ENCODE measurements at places on chromosomes 11 and 22.
A peak's percentile ranks its signal among the peaks of the same experiment; 100 is the strongest.

GRCh38 chr11:95586155-95586554 is 203.4 kb downstream of the FAM76B start:
- no peak for DNase-seq

GRCh38 chr11:36744375-36745168 is 146.5 kb upstream of the RAG2 start:
- peak; percentile 49 for DNase-seq

GRCh38 chr11:134199531-134199930 is 24.2 kb downstream of the NCAPD3 start:
- DNase-seq = no peak

GRCh38 chr11:61354208-61354607 is 7.5 kb downstream of the CYB561A3 start:
- no peak for DNase-seq

DNA sequence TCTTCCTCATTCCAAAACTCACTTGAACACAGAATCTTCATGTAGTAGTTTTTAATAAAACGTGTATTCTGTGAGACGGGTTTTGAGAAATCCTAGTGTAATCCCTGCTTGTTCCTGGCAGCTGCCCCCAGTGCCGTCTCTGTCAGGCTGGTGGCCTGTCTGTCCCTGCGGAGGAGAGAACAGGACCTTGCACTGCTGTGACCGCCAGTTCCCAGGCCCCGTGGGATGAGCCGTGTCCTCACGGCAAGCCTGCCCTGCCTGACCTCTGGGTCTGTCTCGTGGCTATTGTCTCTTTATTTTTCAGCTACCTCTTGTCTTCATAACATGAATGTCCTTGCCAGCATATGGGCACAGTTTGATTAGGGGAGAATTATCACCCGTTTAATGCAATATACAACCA is 535.5 kb upstream of the B3GAT1 start:
- no peak for DNase-seq

GRCh38 chr22:44180706-44181032 is at the start of gene PARVG:
TSS of gene PARVG (plus strand) at chr22:44180925. CDS start at chr22:44183330, 2,405 bp downstream.
- DNase-seq = no peak

DNA sequence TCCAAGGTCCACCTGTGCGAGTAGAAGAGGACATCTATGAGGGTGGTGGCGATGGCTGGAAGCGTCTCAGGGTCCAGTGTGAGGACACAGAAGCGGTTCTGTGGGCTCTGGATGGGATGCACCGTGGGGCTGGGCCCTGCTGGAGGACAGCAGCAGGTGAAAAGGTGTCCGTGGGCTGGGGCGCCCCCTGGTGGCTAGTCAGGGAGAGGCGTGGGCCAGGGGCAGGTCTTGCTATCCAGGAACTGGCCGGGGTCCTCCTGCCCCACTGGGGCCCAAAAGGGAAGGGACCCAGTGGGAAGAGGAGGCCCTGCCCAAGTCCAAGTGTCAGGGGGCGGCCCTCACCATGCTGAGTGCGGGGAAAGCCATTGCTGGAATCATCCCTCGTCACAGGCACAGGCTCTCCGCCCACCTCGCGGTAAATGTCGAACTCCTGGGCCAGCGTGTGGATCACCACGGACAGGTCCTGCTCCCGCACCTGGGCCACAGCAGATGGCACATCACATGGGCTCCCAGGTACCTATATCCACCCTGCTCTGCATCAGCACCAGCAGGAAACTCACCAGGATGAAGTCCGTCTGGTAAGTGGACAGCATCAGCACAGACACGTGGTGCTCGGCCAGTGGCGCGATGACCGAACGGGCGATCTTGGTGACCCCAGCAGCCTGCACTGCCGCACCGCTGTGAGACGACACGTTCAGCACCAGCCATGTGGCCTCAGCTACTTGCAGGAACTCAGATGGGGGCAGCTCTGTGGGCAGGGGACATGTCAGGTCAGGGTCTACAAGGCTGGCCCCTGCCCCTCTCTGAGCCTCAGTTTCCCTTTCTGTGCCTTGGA is 2.3 kb downstream of the CASTOR1 start:
- DNase-seq = peak; percentile 77

- peak; percentile 12 for DNase-seq
These were observed 59.2 kb upstream of the ATXN10 start for GRCh38 chr22:45612451-45612901.

GRCh38 chr11:64355078-64355940 is 3.7 kb upstream of the RPS6KA4 start:
- no peak for DNase-seq

GRCh38 chr11:125958872-125959400 is 13.1 kb downstream of the VSIG10L2 start:
- DNase-seq = no peak

DNA sequence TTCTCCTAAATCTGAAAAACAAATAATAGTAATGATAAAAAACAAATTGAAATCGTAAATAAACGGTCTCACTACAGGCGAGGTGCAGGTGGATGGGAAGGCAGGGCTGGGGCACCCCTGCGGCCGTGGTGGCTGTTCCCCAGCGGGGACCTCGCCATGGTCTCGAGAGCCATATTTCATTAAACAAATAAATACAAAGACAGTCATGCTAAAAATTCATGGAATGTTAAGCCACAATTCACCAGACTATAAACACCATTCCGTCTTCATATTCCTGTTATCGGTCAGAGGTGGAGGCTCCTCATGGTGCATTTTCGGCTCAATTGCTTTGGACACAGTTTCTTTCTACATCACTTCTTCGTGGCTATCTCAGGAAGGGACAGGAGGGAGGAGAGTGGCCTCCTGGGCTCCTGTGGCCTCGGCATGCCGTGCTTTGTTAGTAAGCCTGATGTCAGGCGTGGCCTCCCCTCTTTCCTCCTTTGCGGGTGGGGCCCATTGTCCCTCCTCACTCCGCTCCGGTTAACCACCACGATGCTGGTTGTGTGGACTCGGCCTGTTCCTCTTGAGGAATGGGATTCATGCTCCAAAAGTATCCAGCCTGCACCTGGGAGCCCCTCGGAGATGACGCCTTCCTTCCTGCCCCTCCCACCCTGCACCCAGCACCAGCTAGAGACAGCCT is 16.1 kb upstream of the BRSK2 start:
- DNase-seq = no peak

DNA sequence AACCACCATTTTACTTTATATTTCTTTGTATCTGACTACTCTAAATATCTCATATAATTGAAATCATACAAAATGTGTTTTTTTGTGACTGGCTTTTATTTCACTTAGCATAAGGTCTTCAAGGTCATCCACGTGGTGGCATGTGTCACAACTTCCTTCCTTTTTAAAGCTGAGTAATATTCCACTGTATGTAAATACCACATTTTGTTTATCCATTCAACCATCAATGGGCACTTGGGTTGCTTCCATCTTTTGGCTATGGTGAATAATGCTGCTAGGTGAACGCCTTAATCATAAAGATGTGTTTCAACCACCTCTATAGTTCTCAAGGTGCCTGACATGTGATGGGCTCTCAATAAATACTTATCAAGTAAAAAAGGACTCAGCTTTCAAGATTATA is 15.5 kb downstream of the RAB30 start:
- no peak for DNase-seq

- DNase-seq = no peak
These were observed 116.3 kb downstream of the CCDC81 start for GRCh38 chr11:86491027-86491426.

- no peak for DNase-seq
These were observed 215.5 kb downstream of the TTC28 start for GRCh38 chr22:28464127-28464526.

DNA sequence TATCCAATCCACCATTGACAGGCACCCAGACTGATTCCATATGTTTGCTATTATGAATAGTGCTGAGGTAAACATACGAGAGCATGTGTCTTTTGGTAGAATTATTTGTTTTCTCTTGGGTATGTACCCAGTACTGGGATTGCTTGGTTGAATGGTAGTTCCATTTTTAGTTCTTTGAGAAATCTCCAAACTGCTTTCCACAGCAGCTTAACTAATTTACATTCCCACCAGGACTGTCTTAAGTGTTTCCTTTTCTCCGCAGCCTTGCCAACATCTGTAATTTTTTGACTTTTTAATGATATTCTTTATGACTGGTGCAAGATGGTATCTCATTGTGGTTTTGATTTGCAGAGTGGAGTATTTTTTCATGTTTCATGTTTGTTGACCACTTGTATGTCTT is 8.3 kb downstream of the FDX1 start:
- DNase-seq = no peak

DNA sequence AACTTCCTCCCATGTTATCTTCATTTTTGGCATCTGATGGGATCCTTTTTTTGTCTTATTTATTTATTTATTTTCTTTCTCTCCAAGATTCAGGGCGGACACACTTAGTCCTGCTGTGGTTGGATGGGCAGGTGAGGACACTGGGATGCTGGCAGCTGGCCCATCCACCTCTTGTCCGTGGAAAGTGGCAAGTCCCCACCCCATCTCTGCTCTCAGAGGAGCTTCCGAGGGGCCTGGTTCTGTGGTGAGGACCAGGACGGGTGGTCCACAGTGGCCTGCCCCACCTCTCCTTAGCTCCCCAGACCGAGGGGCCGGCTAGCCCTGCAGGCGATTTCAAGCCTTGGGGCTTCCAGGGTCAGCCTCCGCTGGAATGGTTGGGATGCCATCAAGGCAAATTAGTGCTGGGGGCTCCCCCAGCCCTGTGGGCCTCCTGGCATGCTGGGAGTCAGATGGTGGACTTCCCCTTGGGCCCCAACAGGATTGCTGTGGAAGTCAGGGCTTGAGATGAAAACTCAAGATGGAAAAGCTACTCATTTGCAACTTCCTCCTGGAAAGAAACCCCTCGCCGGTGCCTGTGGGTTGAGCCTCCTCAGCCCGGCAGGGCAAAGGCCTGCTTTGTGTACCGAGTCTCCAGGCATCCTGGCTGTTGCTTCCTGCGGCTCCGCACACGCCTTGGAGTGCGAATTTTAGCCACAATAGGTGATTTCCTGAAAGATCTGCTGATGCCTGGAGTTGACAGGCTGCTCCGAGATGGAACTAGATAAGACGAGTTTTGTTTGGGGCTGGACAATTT is 31.2 kb upstream of the LINC01488 start:
- no peak for DNase-seq

GRCh38 chr11:112212710-112213109 is 13.5 kb upstream of the PTS start:
- no peak for DNase-seq

GRCh38 chr11:76166314-76166713 is 40.0 kb downstream of the WNT11 start:
- no peak for DNase-seq

DNA sequence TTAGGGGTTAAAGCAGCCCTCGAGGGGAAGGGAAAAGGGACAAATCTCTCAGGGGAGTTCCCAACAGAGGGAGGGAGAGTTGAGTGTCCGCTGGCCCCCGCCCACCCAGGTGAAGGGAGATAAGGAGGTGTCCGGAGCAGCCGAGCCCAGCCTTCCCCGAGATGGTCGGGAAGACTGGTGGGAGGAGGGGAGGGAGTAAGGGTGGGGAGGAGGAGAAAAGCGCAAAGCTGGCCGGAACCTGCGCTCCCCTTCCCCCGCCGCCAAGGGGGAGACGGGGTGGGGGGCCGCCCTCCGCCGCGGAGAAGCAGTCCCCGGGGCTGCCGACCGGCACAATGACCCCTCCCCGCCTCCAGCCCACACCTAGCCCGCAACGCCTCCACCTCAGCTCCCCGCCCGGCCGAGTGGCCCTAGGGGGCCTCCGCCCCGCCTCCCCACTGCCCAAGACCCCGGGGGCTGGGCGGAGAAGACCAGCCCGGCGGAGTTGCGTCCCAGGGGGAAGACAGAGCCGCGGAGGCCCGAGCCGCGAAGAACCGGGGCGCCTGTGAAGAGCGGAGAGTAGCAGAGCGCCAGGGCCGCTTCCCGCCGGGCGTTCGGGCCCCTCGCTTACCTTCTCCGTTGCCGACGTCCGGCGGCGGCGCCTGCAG is 479 bp downstream of the RSF1 start:
- DNase-seq = no peak

DNA sequence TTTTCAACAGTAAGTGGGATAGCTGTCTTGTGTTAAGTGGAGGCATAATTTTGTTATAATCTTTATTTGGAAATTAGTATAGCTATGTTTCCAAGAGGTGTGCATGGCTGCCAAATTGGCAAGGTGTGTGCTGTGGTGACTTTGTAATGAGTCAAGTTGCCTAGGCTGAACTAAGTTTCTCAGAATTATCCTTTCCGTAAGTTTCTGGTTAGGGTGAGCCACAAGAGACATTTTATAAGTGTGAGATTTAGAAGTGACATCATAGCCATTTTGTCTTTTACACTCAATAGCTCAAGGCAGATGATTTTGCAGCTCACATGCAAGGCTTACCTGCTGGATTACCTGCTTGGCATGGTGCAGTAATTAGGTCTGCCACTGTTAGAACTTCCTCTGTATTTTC is 90.3 kb downstream of the C11orf87 start:
- DNase-seq = no peak

DNA sequence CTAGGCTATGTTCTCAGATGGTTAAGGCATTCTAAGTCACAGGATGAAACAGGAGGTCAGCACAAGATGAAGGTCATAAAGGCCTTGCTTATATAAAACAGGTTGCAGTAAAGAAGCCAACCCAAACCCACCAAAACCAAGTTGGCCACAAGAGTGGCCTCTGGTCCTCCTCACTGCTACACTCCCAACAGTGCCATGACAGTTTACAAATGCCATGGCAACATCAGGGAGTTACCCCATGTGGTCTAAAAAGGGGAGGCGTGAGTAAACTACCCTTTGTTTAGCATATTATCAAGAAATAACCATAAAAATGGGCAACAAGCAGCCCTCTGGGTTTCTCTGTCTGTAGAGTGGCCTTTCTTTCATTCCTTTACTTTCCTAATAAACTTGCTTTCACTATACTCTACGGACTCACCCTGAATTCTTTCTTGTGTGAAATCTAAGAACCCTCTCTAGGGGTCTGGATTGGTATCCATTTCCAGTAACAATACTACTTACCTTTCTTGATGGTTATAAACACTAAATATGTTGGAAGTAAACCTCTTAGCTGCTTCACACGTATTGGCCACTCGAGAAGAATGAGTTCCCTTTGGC is 1237.9 kb downstream of the FAM181B start:
- DNase-seq = no peak

DNA sequence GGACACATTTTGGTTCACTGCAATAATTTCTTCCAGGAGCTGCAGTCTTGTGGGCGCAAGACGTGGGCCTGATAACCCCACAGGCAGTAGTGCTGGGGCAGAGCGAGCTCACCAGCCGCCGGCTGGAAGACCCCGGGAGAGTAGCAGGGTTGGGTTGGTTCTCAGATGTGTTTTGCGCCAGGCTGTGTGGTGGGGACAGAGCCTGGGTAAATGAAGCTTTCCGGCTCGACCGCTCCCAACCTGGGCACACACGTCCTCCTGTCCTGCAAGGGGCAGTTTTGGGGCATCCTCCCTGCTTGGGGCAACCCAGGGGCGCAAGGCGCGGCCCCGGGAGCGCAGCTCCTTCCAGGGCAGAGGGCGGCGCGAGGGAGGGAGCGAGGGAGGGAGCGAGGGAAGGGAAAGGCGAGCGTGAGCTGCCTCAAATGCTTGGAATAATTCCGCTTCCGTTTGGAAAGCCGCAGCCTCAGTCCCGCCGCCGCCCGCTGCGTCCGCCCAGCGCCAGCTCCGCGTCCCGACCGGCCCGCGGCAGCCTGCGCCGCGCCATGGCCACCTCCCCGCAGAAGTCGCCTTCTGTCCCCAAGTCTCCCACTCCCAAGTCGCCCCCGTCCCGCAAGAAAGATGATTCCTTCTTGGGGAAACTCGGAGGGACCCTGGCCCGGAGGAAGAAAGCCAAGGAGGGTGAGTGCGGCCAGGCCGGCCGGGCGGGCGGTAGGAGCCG is at the start of gene PARVA:
Gene PARVA, plus strand, starts transcription at position 466 of the 718 bp plus-strand sequence. Its CDS starts 77 bp downstream, at position 543.
- no peak for DNase-seq
